Upper lobe of right lung (tissue), 1 donor: ENCODE measurements at places on chromosomes 16 and 17. TPM values are rescaled to one million over a fixed set of nuclear protein-coding genes. Genes with fewer than 3 reads are reported as not detected.

The EVPLL gene
- total RNA-seq: 1.8 TPM

GRCh38 chr17:34853924-34854323 is 107.3 kb downstream of the CCT6B start:
- H3K4me1 ChIP-seq: no peaks in the 10 kb centered on the region
- no peaks in the 10 kb centered on the region for H3K36me3 ChIP-seq
- DNase-seq: no peak
- H3K4me3 ChIP-seq: no peak overlapping the region

DNA sequence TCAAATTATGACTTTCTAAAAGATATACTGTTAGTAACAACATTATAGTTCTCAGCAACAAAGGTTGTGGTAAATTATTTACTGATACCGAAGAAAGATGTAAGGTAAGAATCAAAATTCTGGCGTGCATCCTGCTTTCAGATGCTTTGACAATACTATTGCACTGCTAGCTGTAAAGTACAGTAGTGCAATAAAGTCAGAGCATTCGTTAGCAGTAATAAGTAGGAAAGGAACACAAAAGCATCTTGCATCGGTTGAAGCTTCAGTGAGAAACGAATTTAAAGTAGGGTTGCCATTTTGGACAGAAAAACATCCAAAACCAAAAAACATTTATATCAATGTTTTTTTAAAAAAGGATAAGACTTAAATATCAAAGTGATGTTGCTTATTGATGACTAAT is 4.0 kb downstream of the SKA2 start:
- no peaks in the 10 kb centered on the region for H3K36me3 ChIP-seq
- H3K4me3 ChIP-seq: no peak overlapping the region
- H3K4me1 ChIP-seq: peaks cover 3% of the 10 kb centered on the region
- H3K27me3 ChIP-seq: no peaks in the 10 kb centered on the region

- peaks cover 23% of the 10 kb centered on the region for H3K4me1 ChIP-seq
- H3K27me3 ChIP-seq: no peaks in the 10 kb centered on the region
- DNase-seq: peak; percentile 68
- peak overlapping the region; percentile 43 for H3K27ac ChIP-seq
- no peak overlapping the region for H3K4me3 ChIP-seq
- no peaks in the 10 kb centered on the region for H3K36me3 ChIP-seq
Observed at GRCh38 chr17:77829843-77830799, 128.4 kb upstream of the TNRC6C start.

DNA sequence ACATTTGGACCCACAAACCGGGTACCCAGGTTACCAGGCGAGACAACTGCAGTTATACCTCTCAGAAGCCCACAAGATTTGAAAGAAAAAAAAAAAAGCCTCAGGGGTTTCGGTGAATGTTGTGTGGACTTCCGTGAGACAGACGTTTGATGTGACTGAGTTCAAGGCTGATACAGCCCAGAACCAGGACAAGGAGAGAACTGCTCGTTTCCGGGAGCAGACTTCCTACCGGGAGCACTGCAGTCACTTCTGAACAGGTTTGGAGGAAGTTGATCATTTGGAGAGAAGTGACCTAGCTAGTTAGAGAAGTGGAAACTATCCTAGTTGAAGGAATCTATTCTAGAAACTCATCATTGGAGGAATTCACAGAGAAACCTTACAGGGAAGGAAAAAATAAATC is 847 bp downstream of the CKLF start:
- H3K27me3 ChIP-seq: no peaks in the 10 kb centered on the region
- H3K4me3 ChIP-seq: peak overlapping the region; percentile 72
- DNase-seq: no peak
- H3K36me3 ChIP-seq: peaks cover 12% of the 10 kb centered on the region

The NUDT7 gene
- total RNA-seq: 7.2 TPM
